ENCODE measurements at places on chromosomes 2 and 18. TPM values are rescaled to one million over a fixed set of nuclear protein-coding genes. Genes with fewer than 3 reads are reported as not detected.

The ADRA2B gene
- not detected for polyA plus RNA-seq

The KCNE4 gene
- not detected for polyA plus RNA-seq

The OTOS gene
- not detected for polyA plus RNA-seq

The KIF5C gene
- polyA plus RNA-seq, result 2.0 TPM

The KANSL3 gene
- 17.3 TPM for polyA plus RNA-seq

The IHH gene
- polyA plus RNA-seq, result not detected

The LCT gene
- polyA plus RNA-seq, result not detected

The NT5DC4 gene
- polyA plus RNA-seq, result not detected

The SERPINB2 gene
- polyA plus RNA-seq, result not detected

The LRP2 gene
- polyA plus RNA-seq, result not detected

The KCNF1 gene
- not detected for polyA plus RNA-seq

Data from IgD-negative memory B cell (primary cell).